Motor neuron (in vitro differentiated cells): ENCODE measurements at places on chromosomes 2 and 18. TPM values are rescaled to one million over a fixed set of nuclear protein-coding genes. Genes with fewer than 3 reads are reported as not detected.

RHOB gene
- total RNA-seq = 189 and 280 TPM in 2 replicates

CDH2 gene
- total RNA-seq = 0.10 TPM in 1 of 2 replicates, not detected in the other

GDF7 gene
- 0.29 and 0.36 TPM in 2 replicates for total RNA-seq

GRCh38 chr18:48621815-48622555 lies 83.2 kb downstream of the CTIF start:
- ATAC-seq = no peak
